Posterior cingulate gyrus (tissue), 11 donors: ENCODE measurements at places on chromosomes 2 and 18.

DNA sequence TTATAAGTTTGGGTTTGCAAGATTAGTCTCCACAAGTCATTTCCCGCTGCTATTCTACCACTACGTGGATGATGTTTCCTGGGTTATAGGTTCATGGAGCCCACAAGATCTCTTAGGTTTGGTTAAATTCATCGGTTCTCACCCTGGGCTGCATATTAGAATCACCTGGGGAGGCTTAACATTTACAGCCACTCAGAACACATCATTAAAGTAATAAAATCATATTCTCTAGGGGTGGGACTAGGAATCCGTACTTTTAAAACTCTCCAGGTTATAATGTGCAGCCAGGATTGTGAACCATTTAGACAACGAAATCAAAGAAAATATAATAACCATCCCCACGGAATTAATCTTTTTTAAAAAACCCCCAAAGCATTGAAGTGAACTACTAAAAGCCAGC lies 167.7 kb downstream of the ACTR3 start:
- DNase-seq: no peak

DNA sequence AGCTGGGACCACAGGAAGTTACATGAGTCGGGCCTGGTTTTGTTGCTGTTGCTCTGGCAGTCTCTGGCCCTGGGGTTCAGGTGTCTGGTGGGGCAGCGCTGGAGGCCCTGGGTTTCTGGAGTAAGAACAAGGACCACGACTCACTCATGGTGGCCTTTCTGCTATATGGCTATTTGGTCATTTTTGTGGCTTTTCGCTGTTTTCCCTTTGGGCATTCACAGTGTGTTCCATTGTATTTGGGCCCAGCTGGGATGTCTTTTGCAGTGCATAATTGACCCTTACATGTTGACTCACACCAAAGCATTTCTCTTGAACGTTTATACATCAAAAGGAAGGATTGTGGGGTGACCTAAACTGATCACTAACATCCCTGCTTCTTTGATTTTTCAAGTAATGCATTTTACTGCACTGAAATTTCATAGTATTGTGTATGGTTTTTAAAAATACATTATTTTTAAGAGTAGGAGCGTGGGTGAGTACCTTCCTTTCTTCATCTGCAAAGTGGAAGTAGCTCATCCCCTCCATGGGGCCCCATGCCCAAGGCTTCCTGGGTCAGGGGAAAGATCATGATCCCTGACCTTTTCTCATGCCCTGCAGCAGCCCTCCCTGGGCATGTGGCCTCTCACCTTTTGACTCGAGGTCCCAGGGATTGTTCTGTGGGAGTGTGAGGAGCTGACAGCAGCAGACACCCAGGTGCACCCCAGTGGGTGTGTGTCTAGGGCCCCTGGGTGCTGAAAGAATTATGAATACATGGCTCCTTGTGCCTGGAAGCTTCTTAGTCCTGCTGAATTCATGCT lies 225.5 kb downstream of the AGAP1 start:
- no peak for DNase-seq

- DNase-seq: no peak
These were observed 39.5 kb upstream of the FHL2 start for GRCh38 chr2:105438104-105438929.

- no peak for DNase-seq
These were observed 1.5 kb downstream of the APCDD1 start for GRCh38 chr18:10455726-10456453.

- DNase-seq: no peak
These were observed 249.9 kb upstream of the SP5 start for GRCh38 chr2:170465241-170465640.

GRCh38 chr2:14234911-14235310 lies 397.6 kb upstream of the LRATD1 start:
- DNase-seq: no peak

GRCh38 chr2:237388036-237388435 lies 25.9 kb downstream of the COL6A3 start:
- no peak for DNase-seq
